Stomach (tissue), 19 donors: ENCODE measurements at places on chromosomes 2 and 18.

DNA sequence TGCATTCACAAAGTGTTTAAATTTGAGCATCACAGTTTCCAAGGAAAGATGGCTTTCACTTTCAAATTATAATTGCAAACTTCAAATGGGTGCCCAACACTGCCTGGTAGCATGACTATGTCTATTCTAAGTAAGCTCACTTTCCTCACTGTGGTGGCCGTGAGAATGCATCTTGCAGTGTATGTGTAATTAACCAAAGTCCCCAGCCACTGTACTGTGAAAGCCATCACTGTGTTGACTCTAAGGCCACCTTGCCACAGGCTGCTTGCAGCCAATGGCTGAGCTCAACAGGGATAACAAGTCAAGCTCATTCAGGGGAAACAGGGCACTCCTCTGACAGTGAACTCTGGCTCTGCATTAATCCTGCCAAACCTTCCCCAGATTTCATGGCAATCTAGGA is 43.3 kb upstream of the LGALSL start:
- no peak for DNase-seq

DNA sequence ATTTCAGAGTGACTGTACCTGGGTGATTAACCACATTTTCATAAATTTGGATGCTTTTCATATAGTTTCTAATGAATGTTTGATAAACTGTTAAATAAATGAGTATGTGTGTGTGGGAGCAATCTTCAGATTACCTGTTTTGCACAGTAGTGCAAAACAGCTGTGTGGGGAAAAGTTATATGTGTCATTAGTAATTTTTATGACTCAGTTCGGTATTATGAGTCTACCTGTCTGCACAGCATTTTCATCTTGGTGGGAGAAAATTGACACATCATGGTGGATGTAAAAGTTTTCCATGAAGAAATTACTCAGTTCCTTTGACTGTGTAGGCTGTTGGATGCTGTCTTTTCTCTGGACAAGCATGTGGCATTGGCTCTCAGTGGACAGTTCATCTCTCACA is 43.8 kb downstream of the LTBP1 start:
- DNase-seq = no peak

DNA sequence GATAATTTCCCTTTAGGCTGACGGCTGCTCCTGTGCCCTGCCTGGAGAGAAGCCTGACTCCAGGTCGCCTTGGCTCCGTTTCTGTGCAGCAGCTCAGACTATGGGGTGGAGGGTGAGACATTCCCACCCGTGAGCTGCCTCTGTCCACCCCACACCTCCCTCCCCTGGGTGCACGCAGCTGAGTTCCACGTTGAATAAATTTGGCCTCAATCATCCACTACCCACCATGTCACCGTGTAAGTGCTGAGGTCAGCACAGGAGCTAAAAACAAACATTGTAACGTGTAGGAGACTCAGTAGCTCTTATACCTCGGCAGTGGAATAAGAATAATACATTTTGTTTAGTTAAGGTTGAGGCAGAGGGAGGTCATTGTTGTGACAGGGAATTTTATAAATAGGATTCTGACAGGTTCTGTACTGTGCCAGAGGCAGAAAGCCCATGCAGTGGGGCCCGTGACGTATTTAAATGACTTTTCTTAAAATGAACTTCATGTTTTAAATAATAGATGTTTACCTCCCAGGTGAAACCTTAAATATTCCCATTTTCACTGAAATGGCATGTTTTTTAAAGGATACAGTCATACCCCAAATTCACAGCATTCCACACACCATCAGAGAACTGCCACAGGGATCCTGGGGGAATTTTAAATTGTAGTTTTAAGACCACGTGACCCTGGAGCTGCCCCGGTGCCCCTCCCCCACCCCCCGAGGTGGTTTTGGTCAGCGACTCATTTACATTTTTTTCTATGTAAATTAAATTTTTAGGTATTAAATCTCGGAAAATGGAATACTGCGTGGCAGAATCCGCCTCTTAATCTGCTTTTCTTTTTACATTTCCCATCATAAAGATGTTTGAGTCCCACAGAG is 50.2 kb downstream of the NFATC1 start:
- no peak for DNase-seq

DNA sequence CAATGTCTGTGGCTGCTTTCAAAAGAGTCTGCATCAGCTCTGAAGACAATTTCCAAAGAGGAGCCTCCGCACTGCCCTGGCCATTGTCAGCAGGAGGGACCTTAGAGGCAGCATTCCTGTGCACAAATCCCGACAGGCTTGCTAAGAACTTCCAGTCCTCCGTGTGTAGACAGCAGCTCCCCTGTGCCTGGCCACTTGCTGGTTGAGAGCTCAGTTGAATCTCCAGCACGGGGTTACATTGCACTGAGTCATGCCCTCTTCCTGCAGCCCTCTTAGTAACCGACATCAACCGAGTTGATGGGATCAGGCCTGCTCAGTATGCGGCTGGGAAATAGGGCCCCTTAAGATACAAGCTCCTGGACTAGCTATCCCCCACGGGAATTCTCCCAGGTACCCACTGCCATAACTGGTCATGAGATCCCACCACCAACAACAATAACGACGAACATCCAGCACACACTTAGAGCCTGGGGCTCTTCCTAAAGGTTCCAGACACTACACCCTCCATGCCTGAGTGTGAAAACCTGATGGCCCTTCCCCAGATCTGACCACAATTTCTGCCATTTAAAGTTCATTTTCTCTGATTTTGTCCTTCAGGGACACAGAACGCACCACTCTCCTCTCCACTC is 12.0 kb downstream of the ATP6V1B1 start:
- DNase-seq = no peak

DNA sequence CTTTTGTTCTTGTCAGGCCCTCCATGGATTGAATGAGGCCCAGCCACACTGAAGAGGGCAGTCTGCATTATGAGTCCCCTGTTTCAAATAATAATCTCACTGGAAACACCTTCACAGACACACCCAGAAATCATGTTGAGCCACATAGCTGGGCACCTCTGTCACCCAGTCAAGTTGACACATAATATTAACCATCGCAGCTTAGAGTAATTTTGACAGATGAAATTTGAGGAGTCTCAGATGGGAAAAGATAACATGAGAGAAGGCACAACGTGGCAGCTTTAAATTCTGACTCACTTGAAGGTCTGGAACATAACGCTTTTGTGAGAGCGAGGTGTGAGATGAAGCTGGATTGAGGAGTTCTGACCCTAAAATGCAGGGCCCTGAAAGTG is 70.9 kb upstream of the TMEM87B start:
- DNase-seq = no peak

- DNase-seq = no peak
Observed at GRCh38 chr2:135963841-135964240, 21.6 kb downstream of the DARS1 start.

GRCh38 chr2:17196380-17196779 is 321.9 kb downstream of the RAD51AP2 start:
- no peak for DNase-seq

- no peak for DNase-seq
Observed at GRCh38 chr2:23601301-23601965, 216.5 kb downstream of the KLHL29 start.

DNA sequence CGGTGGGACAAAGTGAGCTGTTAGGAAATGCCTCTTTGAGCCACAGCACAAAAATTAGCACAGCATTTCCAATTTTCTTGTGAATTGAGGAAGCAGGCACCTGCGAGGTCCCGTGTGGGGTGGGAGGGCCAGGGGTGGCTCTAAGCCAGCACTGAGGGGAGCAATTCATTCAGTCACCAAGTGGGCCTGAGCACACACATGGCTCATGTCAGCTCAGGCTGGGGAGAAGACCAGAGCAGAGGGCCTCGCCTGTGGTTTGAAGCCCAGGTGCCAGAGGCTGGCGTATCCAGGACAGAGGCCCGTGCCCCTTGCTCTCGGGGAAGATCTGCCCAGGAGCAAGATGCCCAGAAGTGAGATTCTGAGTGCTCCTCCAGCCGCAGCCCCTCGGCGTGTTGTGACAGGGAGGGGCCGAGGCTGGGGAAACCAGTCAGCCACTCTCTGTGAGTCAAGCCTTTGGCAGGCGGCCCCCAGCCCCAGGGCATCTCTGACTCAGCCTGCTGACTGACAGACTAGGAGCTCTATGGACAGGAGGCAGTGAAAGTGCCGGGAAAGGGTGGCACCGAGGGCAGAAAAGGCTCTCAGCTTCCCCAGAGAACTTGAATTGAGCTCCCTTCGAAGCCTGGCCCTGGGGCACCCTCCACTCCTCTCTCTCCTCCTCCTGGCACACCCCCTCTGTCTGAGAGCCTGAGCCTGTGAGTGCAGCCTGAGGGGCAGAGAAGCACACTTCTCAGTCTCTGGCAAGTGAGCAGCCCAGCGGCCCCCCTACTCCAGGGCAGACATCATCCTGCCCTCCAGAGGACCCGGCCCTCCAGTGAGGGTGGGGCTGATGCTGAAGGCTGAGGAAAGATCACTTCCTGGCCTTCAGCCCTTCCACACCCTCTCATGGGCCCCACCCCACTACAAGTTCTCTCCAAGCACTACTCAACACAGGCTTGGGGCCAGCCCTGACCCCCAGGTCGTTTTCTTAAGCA is 32.3 kb downstream of the CYP26B1 start:
- peak; percentile 54 for DNase-seq

DNA sequence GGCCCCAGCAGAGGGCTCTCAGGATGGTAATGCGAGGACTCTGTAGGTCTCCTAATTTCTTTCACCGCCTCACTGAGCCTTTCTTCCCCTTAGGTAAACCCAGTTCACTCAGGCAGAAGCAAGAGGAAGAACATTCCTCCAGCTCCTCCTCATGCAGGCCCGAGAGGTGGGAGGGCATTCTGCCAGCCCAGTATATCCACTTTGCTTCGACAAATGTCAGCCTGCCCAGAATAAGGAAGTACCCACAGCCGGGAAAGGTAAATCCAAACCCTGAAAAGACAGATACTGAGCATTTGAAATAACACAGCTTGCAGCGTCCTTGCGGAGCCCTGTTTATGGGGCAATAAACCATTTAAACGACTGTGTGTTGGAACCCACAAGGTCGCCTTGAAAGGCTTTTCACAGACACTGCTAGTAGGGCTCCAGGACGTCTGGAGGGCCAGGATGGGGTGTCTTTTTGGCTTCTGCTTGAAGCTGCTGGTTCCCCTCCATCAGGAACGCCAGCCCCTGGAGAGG is 63.0 kb upstream of the STPG4 start:
- DNase-seq = peak; percentile 28

GRCh38 chr18:2894841-2895370 is 48.1 kb downstream of the EMILIN2 start:
- DNase-seq = no peak

GRCh38 chr2:97966545-97967215 is 29.1 kb downstream of the TMEM131 start:
- DNase-seq = no peak

- no peak for DNase-seq
Observed at GRCh38 chr2:223591596-223591995, 10.6 kb downstream of the SCG2 start.

- DNase-seq = no peak
Observed at GRCh38 chr2:134461511-134461910, 207.6 kb downstream of the MGAT5 start.

DNA sequence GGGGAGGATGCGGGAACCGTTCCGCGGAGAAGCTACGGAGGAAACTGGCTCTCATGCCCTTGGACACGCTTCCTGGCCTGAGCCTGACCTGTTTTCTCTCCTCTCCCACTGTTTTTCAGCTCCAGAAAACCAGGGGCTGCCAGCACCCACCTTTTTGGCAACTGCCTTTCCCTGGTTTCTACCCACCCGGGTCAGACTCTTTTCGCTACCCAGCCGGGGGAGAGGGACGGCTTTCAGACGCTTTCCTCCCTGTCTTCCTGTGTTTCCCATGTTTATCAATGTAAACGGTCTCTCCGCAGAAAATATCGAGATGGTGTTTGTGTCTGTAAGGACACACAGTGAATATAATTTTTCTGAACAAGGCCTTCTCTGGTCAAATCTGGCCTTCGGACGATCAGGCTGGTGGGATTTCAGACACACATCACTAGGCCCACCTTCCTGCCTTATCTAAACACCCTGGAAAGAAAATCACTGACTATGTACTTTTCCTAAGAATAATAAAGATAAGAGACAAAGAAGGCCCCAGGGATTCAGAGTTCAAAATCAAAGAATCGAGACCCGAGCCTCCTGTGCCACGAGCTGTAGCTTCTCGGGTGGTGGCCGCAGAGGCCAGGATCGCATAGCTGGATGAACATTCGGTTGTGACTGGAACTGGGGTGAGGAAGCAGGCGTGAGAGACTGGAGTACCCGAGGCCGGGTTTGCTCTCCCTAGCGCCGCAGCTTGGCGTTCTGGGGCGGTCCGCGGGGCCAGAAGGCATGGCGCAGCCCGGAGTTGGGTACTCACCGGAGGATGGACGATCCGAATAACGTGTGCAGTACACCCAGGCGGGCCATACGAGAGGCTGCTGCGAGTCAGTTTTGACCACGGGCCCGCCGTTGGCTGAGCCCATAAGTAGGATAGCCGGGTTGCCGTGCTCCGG is 1.7 kb downstream of the EN1 start:
- no peak for DNase-seq
